Femur (tissue), 1 donor: ENCODE measurements at places on chromosomes 3 and 15.

DNA sequence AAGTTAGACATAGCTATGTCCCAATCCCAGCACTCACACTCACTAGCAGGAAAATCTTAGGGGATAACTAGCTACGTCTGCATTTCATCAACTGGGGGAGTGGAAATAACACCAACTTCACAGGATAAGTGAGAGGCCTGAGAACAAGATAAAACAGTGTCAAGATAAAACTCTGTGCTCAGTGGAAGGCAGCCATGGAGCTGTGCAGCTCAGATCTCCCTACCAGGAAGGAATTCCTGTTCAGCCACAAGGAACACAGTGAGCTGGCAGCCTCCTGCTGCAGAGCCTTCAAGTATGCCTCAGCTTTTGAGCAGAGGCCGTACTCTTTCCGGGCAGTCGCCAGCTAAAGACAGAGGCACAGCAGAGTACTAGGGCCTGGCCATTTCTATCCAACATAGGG, 115.8 kb upstream of the TOPAZ1 start:
- no peak for DNase-seq

- DNase-seq: no peak
Measured at GRCh38 chr15:84681831-84682230, 23.8 kb upstream of the NMB start.

GRCh38 chr3:73332558-73332957, 271.1 kb downstream of the EBLN2 start:
- no peak for DNase-seq

DNA sequence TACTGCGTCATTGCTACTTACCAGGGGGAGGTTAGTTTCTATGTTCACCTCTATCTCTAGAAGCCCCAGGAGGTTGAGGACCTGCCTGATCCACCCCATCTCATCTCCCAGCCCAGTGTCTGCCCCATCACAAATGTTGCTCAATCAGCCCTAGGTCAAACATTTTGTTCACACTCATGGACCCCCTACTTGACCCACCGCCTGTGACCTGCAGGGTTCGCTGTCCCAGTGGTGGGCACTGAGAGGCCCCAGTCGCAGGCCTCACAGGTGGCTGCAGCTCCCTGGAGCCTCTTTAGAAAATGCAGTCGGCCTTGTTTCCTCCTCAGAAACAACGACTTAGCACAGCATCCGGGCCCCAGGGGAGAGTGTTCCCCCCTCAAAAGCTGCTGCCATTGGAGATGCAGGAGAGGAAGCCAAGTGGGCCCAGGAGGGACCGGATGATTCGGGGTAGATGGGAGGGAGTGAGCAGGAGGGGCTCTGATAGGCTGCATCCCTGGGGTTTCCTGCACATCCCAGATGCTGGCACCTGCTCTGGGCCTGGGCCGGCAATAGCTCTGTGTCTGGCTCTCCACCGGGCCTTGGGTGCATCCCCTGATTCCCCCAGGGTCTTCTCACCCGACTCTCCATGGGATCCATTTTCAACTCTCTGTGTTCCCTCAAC, 18.4 kb upstream of the INSYN1 start:
- no peak for DNase-seq

DNA sequence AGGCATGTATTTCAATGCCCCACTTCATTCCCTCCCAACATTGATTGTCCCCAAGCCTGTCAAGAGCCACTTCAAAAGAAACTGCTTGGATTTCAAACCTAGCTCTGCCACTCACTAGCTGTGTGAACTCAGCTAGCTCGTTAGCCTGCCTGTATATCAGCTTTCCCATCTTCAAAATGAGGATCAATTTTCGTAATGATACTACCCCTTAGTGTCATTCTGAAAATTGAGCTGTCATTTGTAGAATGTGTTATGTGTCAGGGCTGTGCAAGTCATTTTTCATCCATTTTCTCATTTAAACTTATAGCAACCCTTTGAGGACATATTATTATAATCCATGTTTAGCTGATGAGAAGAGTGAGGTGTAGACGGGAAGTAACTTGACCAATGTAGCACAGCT, 88.6 kb downstream of the TRIM42 start:
- no peak for DNase-seq

DNA sequence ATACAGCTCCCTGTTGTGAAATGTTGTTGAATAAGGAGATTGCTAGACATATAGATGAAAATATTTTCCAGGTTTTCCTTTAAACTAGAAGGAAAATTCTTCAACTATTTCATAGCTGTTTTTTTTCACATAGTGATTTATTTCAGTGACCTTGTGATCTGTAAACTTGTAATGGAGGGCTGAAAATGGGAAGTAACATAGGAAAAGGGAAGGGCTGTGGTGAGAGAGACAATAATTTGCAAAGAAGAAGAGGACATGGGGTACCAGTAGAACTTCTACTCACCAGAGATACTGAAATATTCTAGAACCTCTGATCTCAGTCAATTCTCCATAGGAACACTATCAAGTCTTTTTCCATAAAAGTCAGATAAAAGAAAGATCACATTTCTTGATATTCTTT, 60.4 kb downstream of the PLS1 start:
- DNase-seq: no peak

DNA sequence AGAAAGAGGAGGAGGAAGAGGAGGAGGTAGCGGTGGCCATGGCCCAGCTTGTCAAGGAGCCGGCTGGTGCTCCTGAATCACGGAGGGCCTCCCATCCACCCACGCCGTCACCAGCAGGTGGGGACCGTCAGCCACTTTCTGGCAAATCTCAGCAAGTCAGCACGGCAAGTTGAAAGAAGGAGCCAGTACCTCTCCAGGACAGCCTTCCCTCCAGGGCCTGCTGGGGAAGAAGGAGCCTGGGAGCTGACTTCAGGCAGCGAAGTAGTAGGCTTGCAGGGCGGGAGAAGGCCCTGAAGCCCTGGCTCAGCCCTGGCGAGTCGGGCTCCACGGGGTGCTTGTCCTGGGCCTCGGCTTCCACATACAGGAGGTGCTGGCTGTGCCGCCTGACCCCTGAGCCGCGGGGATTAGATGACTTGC, 99.2 kb upstream of the TRPM1 start:
- DNase-seq: peak; percentile 82

GRCh38 chr3:186782542-186783057, 777 bp upstream of the EIF4A2 start:
- DNase-seq: no peak

DNA sequence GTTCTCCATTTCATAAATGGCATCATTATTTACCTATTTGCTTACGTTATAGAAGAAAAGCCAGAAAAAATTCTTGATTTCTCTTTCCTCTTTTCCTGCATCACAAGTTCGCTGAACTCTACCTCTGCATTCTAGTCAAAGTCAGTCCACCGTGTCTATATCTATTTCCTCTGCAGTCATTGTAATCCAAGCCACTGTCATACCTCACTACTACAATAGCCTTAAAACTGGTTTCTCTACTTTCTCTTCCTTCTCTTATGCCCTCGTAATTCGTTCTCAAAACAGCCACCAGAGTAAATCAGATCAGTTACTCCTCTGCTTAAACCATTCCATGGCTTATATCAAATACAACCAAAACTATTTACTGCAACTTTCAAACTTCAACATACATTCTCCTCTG, 13.4 kb upstream of the FAM81A start:
- no peak for DNase-seq

DNA sequence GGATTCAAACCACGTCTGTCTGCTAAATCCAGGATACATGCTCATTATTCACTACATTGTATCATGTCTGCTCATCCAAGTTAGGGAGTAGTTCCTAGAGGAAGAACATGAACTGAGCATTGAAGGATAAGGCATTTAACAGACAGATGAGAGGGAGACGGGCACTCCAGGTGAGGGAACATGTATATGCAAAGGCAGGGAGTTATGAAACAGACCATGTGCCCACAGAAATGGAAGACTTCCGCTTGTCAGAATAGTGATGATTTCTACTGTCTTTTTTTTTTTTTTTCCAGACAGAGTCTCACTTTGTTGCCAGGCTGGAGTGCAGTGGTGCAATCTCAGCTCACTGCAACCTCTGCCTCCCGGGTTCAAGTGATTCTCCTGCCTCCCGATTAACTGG, 5.0 kb upstream of the NDUFAF1 start:
- no peak for DNase-seq

- no peak for DNase-seq
Measured at GRCh38 chr3:112395181-112395895, 62.4 kb downstream of the CD200 start.

GRCh38 chr3:48700731-48701405, 15.2 kb upstream of the NCKIPSD start:
- DNase-seq: no peak

- DNase-seq: peak; percentile 11
Measured at GRCh38 chr3:126540951-126541627, 17.1 kb downstream of the CHST13 start.

GRCh38 chr3:13107661-13108060, 34.4 kb upstream of the IQSEC1 start:
- DNase-seq: peak; percentile 11

GRCh38 chr3:197522183-197522715, 33.5 kb downstream of the BDH1 start:
- no peak for DNase-seq

GRCh38 chr3:16658925-16659793, 53.9 kb upstream of the DAZL start:
- no peak for DNase-seq

GRCh38 chr15:70833861-70834765, 19.8 kb downstream of the LARP6 start:
- peak; percentile 85 for DNase-seq

DNA sequence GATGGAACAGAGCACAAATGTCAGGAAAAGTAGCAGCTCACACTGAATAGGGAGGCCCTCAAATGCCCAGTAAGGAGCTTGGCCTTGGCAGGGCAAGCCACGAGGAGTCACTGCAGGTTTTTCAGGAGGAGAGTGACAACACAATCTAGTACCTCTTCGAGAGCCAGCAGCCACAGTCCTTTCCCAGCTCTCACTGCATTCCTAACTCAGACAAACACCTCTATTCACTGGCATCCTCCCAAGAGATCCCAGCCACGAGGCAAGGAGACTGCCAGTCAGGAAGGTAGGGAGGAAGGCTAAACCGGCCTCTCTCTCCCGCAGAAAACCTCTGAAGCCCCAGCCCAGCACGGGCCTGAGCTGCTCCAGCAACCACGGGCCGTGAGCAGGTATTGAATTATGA, 146.0 kb upstream of the SMAD3 start:
- no peak for DNase-seq
